ENCODE measurements at places on chromosomes 3 and 15.

DNA sequence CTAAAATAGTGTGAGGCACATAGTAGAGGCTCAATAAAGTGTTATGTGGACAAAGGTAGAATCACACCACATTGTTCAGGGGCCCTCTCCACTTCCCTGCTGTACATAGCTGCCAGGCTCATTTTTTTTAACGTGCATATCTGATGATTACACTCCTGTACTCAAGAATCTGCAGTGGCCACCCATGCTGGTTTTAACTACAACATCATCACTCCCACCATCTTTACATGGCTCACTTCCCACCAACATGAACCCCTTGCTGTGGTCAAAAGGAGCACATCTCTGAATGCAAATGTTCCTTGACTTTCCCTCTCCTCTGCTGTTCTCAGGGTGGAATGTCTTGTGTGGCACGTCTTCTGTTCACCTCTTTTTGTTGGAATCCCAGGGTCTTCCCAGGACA is 76.7 kb downstream of the FEM1B start:
- no peak for DNase-seq

DNA sequence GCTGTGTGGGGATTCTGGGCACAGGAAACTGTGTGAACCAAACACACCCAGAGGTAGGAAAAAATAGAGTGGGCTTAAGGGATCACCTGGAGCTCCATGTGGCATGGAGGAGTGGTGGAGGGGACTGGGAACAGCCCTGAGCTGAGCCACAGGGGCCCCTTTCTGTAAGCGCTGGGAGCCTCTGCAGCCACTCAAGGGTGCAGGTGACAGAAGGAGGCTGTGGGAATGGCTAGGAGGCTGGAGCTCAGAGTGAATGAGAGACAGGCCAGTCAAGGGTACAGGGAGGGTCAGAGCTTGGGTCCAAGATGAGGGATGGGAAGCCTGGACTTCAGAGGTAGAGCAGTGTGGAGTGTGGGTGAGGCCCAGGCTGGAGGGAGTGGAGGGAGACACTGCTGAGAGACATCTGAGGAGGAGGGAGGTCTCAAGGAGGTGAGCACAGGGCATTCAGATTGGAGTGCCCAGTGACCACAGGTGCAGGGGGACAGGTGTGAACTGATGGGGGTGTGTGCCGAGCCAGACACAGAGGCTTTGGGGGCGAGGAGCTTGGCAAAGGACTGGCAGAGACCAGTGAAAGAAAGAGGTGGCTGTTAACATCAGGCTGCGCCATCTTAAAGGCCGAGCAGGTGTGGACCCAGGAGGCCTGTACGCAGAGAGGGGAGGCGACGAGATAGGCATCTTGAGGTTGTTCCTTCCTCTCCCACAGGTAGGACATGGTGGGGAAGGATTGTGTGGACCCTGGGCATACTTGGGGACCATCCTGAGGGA is 56.8 kb downstream of the FGD5 start:
- no peak for DNase-seq

DNA sequence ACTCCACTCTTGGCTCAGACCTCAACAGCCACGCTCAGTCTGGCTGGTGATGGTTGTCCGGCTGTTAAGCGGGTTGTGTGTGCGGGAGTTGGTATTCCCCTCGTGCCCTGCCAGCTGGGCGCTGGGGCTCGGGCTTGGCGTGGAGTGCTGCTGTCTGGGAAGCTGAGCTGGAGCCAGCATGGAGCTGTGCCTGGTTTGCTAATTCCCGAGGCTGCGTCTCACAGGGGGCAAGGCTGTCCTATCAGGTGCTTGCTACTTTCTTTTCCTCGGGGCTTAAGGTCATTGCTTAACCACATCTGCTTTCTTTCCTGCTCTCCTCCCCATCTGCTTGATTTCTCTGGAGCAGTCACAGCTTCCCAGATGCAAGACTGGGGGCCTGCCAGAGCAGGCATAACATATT is 29.9 kb downstream of the PDIA5 start:
- no peak for DNase-seq

DNA sequence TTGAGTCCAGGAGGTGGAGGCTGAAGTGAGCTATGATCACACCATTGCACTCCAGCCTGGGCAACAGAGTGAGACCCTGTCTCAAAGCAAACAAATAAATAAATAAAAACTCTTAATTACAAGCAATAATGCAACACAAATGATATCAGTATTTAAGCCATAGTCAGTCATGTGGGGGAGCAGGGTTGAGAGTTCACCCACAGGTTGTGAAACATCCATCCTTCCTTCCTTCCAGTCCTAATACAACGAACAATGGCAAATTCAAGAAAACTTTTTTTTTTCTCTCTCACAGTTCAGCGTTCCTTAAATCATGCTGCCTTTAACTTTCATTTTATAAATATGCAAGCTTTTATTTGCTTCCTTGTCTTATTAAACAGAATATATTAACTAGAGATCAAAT is 24.1 kb downstream of the ZNF592 start:
- DNase-seq = no peak

DNA sequence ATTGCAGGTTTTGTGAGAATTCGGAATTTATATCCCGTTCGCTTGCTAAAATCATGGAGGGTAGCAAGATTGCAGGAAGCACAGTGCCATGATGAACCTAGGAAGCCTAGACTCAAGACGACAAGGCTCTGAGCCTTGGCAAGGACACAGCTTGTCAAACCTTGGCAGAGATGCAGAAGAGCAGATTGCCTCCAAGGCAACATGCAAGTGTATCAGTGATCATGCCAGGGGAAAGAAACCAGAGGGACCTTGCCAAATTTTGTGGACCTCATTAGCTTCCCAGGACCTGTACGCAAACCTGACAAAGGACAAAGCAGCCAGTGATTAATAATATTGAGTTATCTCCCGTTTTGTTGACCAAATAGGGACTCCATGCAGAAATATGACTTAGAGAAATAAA is 159.7 kb downstream of the GOLIM4 start:
- no peak for DNase-seq
